OCI-M1 (cell line): ENCODE measurements at places on chromosomes 1 and 21.

- no peak for DNase-seq
These were observed 33.1 kb downstream of the SIPA1L2 start for GRCh38 chr1:232596666-232597303.

DNA sequence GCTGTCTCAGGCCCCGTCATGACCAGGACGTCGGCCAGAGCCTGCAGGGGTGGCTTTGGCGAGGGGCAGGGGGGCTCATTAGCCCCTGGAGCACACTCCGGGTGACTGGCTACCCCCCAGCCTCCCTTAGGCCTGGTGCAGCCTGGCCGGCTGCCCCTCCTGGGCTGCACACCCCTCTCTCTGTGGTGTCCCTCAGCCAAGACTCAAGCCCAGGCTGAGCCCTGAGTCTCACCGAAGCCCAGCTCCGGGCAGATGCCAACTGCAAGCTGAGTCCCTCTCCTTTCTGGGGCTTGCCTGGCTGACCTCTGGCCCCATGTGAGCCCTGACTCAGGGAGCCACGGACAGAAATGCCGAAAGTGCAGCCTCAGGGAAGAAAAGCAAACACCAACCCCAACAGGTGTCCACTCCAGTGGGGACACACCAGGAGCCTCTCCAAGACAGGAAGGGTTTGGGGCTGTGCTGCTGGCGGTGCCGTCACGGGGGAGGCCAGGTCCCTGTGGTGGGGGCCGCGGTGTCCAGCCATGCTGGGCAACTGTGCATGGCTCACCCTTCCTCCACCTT lies 5.3 kb upstream of the IBA57 start:
- DNase-seq = no peak

- no peak for DNase-seq
These were observed 42.3 kb downstream of the COL24A1 start for GRCh38 chr1:86114236-86114635.

- peak; percentile 89 for DNase-seq
These were observed 25.7 kb downstream of the COA6 start for GRCh38 chr1:234398849-234399381.

GRCh38 chr1:163414778-163415177 lies 93.0 kb downstream of the NUF2 start:
- peak; percentile 19 for DNase-seq

GRCh38 chr1:101769520-101769919 lies 227.2 kb downstream of the OLFM3 start:
- peak; percentile 38 for DNase-seq

DNA sequence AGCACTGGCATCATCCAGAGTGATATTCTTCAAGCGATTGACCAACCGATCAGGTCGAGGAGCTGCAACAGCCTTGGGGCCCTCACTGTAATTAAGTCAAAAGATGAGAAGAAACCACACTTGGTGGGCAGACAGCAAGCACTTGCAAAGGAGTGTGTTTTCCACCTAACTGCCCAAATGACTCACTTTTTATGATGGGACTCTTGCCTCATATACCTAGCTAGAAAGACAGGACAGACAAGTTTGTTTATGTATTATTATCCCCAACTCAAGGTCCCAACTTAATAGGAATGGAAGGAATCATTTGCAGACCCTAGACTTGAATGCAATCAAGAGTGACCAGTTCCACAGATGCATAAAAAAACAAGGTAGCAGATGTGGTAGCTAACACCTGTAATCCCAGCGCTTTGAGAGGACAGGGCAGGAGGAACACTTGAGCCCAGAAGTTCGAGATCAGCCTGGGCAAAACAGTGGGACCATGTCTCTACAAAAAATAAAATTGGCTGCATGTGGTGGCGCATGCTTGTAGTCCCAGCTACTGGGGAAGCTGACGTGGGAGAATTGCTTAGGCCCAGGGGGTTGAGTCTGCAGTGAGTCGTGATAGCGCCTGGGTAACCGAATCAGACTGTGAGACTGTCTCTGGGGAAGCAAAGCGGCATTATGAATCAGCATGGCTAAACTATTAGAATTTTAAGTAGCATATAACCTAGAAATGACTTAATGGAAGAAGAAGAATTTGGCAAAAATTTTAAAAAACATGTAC lies 2.3 kb upstream of the NRAS start:
- DNase-seq = no peak

DNA sequence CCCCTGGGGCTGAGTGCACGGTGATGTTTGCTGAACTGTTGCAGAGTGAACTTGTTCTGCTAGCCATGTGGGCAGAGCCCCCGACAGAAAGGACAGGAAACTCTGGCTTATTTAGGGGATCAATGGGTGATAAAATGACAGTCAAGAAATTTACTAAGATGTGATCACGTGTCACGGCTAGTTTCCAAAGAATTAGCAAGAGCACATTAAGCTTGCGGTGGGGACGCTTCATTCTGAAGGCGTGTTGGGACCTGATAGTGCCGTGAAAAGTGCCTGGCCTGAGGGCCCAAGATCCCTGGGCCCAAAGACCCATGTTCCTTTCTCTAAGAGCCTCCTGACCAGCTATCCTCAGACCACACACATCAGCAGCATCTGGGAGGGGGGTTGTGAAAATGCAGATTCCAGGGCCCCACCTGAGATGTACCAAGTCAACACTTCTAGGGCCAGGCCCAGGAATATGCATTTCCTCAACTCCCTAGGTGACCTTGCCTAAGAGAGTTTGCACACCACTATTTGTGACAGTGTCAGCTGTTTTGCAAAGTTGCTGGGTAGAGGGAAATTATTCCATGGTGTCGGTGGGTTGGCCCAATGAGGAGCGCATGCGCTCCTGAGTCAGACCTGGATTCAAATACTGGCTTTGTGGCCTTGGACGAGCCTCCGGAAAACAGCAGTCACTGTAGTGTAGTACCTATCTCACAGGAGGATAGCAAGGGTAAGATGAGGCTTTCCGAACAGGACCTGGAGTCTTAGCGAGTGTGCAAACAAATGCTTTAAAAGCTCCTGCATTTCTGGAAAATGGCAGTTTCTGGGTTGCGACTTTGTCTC lies 77.5 kb downstream of the SPSB1 start:
- no peak for DNase-seq

DNA sequence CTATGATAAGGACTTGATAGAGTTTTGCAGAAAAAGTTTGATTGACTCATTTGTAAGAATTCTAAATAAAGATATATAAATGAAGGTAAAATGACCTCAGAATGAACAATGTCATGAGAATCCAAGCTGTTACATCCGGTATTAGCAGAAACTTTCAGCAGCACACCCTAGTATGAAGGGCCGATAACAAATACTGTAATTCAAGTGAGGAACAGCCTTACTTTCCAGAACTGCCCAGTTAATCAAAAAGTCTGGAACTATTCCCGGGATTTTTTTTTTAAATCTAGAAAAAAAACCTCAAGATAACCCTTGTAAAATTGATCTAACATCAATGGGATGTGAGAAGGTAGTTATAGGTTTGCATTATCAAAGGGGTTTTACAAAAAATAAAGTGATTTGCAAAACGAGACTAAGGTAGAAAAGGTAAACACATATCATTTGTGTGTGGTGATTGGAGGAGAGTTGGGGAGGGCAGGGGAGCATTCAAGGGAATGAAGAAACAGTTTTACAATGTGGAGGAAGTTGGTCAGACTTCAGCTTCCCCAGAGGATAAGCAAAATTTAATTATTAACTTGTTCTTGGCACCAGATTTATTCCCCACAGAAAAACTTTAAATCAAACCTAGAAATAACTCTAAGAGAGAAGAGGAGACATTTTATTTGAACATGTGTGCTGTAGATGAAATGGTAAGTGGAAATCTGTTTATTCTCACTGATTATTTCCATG lies 75.9 kb upstream of the VCAM1 start:
- DNase-seq = no peak

GRCh38 chr1:93821423-93822144 lies 57.4 kb downstream of the DNTTIP2 start:
- DNase-seq = no peak

DNA sequence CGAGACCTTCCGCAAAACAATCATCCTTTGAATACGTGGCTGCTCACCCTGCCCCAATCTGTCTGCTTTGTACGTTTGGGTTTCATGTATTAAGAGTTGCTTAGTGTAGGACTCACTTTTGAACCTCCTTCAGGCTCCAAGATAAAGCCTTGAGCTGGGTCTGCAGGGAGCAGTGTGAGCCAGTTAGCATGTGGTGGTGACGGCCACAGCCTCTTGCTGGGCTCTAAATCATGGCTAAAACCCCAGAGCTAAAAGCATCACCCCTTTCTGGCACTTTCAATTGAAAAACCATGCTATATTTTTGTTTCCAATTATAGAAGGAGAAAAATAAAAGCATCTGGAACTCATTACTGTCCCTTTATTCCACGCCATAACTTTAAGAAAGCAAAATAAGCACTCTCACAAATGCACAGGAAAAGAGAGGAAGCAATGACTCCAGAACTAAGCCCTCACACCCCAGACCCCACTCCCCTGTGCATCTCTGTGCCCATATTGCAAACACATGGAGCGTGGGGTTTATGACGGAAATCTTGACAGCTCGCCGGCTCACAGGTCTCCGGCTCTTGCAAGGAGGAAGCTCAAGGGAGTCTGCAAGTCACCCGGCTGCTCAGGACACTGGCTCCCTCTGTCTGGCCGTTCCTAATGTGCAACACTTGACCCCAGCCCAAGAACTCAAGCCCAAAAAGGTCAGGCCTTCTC lies 135.5 kb downstream of the MIS18A start:
- no peak for DNase-seq

GRCh38 chr1:16967095-16967575 lies 13.3 kb downstream of the MFAP2 start:
- no peak for DNase-seq

DNA sequence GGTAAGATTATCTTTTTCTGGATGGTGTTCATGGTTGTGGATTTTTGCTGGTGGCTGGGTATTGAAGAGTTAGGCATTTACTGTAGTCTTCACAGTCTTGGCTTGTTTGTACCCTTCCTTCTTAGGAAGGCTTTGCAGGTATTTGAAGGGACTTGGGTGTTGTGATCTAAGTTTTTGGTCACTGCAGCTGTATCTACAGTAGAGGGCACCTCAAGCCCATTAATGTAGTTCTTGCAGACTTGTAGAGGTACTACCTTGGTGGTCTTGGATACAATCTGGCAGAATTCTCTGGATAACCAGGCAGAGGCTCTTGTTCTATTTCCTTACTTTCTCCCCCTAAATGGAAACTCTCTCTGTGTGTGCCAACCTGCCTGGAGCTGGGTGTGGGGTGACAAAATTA lies 155.8 kb upstream of the BRINP3 start:
- DNase-seq = peak; percentile 20

GRCh38 chr1:151961833-151962232 lies 31.8 kb downstream of the S100A10 start:
- DNase-seq = no peak

GRCh38 chr1:200115532-200115931 lies 88.0 kb downstream of the NR5A2 start:
- DNase-seq = no peak

- DNase-seq = no peak
These were observed 56.9 kb downstream of the TIAM1 start for GRCh38 chr21:31287201-31287600.

GRCh38 chr1:170804879-170805278 lies 130.5 kb upstream of the MROH9 start:
- no peak for DNase-seq

DNA sequence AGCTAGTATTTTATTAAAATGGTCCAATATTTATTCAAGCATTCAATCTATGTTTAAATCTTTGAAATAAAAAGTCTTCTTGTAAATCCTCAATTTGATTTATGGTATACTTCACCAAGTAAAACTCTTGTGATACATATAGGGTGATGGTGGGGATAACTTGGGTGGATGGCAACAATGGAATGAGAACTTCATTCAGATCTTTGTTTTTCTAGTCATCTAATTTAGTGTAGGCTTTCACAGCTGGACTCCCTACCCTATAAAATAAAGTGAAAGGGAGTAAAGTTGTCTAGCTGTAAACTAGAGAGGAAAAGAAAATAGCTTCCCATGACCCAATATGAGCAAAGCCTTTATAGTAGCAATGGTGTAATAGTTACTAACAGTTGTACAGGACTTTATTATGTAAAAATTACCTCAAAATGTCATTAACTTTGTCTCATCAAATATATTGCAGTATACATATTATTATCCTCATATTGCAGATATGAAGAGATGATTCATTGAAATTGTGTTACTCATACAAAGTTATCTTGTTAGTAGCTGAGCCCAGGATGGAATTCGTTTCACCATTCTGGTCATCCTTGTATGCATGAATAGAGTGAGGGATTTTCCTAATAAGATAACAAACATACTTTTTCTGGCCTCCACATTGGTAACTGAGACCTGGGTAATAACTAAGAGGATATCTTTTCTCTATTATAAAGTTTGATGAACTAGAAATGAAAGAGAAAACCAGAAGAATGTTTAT lies 1377.7 kb upstream of the ADGRL4 start:
- no peak for DNase-seq

- DNase-seq = no peak
These were observed 25.3 kb downstream of the NGF start for GRCh38 chr1:115312742-115313141.

DNA sequence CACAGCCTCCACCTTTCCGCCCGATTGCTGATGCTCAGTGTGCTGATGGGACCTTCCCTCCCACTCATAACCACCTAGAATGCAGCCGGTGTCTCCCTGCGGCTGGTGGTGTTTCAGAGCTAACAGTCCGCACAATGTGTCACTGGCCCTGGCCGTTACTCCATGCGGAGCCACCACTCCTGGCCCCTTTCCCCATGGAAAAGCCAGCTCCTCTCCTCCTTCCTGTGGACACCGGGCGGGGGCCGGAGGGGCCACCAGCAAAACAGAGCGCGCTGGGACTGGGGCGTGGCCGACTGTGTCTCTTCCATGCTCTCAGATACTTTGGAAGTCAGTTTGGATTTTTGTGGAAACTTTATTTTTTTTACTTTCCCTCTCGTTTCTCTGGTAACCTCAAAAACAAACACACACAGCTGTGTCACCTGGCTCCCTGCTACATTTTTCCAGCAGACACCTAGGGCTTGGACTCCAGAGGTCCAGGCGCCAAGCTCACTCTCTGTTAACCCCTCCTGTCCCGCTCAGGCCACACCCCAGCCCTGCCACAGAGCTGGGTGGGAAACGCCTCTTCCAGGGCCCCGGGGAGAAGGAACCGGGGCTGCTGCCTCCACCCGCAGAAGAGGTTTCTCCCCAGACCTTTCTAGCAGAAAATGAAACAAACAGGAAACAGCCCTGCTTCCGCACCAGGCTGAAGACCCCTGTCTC lies 32.5 kb upstream of the COL6A2 start:
- no peak for DNase-seq

GRCh38 chr1:21775550-21775914 lies 7.4 kb downstream of the USP48 start:
- no peak for DNase-seq

DNA sequence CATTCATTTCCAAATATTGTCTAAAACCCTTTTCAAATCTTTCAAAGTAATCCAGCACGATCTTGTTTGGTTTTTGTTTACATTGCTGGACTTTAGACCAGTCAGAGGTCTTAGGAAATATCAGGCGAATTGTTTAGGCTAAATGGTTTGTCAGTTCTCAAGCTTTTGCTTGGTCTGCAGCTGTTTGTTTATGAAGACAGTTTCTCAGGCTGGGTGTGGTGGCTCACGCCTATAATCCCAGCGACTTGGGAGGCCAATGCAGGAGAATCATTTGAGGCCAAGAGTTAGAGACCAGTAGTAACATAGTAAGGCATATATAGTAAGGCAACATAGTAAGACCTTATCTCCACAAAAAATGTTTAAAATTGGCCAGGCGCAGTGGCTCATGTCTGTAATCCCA lies 77.5 kb downstream of the DNTTIP2 start:
- DNase-seq = no peak

GRCh38 chr21:34362670-34363069 lies 1.1 kb upstream of the KCNE2 start:
- no peak for DNase-seq
